NCI-H1048 (cell line): ENCODE measurements at places on chromosomes 1 and 21.

DNA sequence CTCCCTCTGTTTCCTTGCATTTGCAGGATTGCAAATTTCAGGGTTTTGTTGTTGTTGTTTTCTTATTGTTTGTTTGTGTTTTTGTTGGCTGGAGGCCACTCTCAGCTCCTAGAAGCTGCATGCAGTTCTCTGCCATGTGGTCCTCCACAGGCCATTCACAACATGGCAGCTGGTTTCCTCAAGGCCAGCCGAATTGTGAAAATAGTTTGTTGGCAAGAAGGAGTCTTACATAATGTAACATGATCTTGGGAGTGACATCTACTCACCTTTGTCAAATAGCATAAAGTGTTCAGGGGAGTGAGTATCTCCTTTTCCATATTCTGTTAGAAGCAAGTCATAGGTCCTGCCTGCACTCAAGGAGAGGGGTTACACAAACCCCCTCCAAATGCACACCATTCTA is 10.6 kb upstream of the UAP1 start:
- DNase-seq = no peak

DNA sequence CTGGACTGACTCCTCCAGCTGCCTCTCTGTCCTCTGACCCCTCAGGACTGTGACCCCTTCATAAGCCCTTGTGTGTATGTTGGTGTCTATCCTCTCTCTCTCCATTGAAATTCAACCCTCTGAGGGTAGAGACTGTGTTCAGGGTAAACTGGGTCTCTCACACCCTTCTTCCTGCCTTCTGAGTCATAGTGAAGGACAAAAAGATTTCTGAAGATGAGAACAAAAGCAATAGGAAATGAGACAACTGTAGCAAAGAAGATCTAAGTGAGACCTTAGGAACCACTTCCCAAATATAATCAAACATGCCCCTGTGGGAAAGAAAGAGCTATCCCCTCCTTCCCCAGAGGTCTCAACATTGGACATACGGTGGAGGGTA is 16.9 kb downstream of the NUAK2 start:
- no peak for DNase-seq

DNA sequence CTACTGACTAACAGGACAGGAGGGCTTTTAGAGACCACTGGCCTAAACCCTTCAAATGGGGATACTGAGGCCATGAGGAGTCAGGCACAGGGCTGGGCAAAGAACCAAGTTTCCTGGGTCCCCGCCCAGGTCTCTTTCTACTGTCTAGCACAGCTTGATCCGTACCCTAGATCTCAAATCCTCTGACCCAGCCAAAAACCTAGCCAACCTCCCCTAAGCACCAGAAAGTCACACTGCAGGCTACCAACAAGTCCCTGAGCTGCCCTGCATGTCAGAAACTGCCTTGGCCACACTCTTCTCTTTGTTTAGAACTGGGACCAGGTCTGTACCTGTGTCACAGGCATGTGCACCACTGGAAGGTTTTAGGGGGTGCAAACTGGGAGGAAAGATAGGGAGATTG is 33.6 kb downstream of the AHDC1 start:
- no peak for DNase-seq

DNA sequence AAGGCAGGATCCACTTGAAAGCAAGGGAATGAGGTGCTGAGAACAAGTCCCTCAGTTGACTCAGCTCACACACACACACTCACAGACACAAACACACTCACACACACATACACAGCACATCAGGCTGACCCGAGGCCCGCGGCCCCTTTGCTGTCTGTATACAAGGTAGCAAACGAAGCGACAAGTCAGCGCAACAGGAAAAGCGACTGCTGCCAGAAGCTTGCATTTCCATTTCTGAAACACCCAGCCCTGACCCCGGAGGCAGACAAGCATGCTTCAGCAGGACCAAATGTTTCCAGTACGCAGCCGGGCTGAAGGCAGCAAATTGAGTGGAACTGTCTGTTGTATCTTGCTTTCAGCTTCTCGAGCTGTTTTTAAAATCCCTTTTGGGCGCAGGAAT is 501.6 kb downstream of the NPHP4 start:
- no peak for DNase-seq

DNA sequence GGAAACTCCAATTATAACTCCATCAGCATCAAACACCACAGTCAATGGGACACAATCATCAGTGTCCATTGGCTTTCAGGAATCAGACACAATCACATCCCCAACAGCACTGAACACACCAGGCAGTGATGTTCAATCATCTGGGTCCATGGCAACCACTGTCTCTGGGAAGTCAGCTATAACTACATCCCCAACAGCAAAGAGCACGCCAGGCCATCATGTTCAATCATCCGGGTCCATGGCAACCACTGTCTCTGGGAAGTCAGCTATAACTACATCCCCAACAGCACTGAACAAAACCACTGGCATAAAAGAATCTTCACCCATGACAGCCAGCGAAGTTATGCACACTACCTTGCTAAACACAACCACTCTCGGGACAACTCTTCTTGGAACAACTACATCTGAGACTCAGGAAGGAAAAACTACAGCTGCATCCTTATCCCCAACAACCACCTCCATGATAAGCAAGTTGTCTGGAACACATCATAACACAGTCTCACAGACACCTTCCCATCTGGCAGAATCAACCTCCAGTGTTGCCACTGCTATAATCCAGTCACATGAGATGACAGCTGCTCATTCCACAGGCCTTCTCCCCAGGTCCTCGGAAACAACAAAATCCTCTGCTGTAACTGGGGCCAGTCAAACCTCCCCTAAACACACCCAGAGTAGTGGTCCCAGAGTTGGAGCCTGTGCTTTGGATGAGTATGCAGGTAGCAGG is 19.9 kb downstream of the CATSPER4 start:
- DNase-seq = no peak

GRCh38 chr1:199122532-199123311 is 483.9 kb downstream of the PTPRC start:
- no peak for DNase-seq

GRCh38 chr21:40660461-40660860 is 186.5 kb downstream of the DSCAM start:
- no peak for DNase-seq

DNA sequence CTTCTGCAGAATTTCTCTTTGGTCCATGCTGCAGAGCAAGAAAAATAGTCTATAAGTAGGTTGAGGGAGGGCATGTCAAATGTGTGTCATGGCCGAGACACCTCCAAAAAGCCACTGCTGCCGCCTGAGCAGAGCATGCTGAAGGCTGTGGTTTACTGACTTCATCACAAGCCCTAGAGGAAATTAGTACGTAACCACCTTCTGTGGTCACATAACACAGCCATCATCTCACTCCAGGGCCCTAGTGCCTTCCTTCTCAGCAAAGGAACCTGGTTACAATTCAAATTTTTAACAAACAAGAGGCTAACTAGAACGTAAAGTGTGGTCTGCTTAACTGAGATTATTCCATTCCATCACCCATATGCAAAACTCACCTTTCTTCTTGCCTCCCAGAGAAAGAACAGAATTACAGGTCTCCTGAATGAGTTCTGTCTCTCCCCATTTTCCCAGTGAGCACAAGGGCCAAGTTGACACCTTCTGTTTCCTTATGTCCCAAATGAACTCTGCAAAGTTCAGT is at the start of gene PTPN22:
Gene PTPN22 (minus strand): TSS at position 116 of the 517 bp plus-strand sequence.
- no peak for DNase-seq

- no peak for DNase-seq
Measured at GRCh38 chr1:112371775-112372174, 24.2 kb upstream of the CTTNBP2NL start.

- no peak for DNase-seq
Measured at GRCh38 chr1:238621405-238621804, 730.7 kb upstream of the ZP4 start.

DNA sequence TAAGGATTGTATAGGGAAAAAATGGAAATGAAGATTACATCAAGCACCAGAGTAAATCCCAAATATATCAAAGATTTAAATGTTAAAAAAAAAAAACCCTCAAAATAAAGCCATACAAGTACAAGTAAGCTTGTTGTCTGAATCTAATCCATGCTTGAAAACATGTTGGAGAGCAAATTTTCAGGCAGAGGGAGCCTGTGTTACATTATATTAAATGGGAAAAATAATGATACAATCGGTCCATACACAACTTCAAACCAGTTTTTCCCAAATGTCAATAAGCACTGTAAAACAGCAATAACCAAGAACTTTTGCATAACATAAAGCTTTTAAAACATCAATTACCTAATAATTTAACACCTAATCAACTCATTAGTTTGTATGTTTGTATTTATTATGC is 949.4 kb upstream of the ADGRL4 start:
- no peak for DNase-seq

- DNase-seq = no peak
Measured at GRCh38 chr1:171221665-171222591, 26.4 kb upstream of the FMO1 start.

- DNase-seq = no peak
Measured at GRCh38 chr1:44405031-44405797, at the start of gene RNF220. Gene RNF220 (plus strand): TSS chr1:44405255.

DNA sequence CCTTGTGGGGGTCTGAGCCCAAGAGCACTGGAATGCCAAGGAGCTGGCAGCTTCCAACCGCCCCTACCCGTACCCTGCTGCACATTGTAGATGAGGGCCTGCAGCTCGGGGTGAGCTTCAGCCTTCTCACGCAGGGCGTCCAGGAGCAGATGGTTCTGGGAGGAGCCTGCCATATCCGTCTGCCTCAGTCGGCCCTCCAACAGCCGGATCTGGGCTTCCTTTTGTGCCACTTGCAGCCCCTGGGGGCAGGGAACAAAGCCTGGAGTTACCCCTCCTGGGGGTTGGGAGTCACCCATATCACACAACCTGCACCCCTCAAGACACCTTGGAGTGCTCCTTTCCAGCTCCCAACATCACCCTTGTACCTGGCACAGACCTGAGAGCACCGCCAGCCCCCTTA is 34.8 kb downstream of the KIF21B start:
- no peak for DNase-seq

DNA sequence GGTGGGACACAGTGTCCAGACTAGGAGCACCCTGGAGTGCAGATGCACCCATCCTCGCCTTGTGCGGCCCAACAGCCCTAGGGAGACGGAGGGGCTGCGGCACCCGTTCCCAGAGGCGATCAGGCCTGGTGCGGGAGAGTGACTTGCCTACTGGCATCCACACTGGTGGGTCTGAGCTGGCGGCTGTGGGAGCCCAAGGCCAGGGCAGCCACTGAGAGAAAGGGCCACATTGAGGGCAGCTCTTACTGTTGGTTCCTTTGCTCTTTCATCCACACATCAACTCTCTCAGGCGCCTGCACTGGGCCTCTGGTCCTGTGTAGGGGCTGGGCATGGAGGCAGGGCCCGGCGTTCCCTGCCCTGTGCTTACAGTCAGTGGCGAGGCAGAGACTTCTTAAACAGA is 8.6 kb downstream of the PODN start:
- no peak for DNase-seq

- no peak for DNase-seq
Measured at GRCh38 chr1:35270836-35271235, 2.3 kb downstream of the ZMYM4 start.

DNA sequence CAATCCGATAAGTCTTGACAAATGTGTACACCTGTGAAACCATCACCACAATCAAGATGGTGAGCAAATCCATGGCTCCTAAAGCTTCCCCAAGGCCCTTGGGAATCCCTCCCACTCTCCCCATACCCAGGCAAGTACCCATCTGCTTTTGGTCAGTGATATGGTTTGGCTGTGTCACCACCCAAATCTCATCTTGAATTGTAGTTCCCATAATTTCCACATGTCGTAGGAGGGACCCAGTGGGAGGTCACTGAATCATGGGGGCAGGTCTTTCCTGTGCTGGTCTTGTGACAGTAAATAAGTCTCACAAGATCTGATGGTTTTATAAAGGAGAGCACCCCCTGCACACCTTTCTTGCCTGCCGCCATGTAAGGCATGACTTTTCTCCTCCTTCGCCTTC is 14.6 kb upstream of the GUCA2B start:
- DNase-seq = no peak

DNA sequence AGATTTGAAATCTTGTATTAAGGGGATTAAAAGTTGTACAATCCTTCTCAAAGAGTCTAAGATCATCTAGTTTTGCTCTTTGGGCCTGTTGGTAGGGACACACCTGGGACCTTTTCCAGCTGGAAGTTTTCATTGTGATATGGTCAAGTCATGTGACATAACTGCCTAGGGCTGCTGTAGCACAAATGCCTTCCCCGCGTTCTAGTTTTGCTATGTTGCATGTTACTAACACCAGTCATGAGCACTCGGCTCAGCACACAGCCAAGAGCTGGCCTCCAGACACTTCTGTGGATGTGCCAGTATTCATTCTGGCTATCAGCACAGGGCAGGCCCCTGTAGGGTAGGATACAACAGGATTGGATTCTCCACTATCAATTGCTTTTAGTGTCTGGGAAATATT is 14.6 kb upstream of the FLG2 start:
- no peak for DNase-seq

DNA sequence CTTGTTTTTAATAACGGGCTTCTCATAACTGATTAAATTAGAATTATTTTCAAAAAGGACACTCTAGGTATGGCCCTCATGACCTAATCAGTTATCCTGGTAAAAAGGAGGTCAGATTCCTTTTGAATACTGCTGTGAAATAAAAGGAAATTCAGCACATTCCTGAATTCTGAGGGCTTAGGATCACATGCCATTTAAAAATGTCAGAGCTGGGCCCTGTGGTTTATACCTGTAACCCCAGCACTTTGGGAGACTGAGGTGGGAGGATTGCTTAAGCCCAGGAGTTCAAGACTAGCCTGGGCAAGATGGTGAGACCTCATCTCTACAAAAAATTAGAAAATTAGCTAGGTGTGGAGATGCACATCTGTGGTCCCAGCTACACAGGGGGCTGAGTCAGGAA is 18.0 kb upstream of the RABGGTB start:
- no peak for DNase-seq

- no peak for DNase-seq
Measured at GRCh38 chr1:10132852-10133251, 77.5 kb upstream of the KIF1B start.

DNA sequence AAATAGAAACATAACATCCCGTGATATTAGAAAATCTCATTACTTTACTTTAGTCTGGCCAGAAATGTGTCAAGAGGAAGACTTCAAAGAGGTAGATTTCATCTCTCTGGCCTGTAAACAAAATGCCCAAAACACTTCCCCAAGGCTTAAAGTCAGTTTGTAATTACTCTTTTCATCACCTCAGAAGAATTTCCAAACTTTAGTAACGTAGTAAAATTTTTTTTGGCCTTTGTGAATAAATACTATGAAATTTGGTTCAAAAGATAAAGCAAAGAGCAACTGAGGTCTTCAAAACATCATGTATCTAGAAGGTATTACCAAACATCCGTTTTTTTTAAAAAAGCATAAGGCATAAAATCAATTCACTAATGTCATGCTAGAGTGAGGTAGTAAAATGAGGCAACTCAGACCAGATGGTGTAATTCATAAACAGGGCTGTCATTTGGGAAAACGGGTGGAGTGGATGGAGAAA is 51.4 kb downstream of the LEPR start:
- no peak for DNase-seq

DNA sequence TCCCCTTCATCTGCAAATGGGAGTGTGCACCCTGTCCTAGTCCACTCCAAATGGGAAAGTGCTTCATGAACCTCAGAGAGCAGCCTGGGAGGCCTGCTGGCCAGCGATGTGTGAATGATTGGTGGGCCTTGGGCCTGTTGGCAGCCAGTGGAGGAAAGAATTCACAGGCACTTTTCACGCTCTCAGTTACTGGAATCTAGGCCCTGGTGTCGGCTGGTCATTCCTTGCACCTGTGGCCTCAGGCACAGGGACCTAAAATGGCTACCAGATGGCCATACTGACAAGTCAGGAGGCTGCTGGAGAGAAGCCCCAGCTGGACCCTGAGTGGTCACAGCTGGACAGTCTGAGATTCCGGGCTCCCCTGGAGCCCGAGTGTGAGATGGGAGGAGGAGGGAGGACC is 18.4 kb upstream of the EDN2 start:
- DNase-seq = no peak

GRCh38 chr21:31879241-31879650 is 6.4 kb downstream of the HUNK start:
- no peak for DNase-seq
